ENCODE measurements at places on chromosomes 5 and 9.

DNA sequence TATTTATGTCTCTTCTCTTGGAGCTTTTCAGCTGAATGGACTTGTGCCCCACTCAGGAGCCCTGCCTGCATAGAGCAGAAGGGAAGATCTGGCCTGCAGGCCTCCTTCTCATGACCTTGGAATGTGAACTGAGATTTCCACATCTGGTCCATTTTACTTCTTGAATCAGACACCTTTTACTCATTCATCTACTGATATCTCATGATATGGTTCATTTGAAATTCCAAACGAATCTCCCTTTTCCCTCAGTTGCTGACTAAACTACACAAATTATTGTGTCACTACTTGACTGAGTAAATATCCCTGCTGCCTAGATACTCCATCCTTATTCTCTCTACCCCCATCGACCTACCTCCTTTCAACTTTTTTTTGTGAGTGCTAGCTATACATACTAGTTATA lies 138.7 kb downstream of the PLCXD3 start:
- DNase-seq: peak; percentile 33

DNA sequence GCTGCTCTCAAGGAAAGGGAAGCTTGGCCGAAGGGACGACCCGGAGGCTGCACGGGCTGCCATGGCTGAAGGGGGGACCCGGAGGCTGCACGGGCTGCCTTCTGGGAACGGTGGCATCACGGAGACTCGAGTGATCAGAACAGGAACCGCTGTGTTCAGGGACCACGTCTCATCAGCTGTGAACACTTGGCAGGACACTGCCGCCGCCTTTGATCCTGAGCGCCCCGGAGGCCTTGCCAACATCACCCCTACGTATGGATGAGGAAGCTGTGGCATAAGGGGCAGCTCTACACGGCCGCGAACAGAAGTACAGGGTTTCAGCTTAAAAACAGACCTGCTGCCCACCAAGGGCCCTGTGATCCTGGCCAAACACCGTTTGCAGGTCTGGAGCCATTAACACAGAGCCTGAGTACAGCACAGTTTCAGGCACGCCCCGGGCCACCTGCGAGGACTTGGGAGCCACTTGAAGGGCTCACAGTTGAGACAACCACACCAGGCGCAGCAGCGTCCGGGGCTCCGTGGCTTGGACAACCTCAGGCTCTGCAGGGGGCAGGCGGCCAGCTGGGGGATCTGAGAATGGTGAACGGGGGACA lies 23.9 kb upstream of the TERT start:
- no peak for DNase-seq

DNA sequence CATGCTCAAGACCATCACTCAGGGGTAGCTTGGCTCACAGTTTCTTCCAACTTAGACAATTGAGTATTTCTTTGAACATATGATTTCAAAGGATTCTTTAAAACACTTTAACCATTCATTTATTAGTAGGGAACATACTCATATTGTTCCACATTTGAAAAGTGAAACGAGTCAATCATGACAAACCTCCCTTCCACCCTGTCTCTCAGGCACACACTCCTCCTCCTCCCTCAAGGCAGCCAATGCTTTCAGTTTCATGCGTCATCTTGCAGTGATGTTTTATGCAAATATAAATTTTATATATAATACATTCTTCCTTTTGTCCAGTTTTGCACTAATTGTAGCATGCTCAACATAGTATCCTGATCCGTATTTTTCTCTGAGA lies 126.0 kb upstream of the BOD1 start:
- no peak for DNase-seq

DNA sequence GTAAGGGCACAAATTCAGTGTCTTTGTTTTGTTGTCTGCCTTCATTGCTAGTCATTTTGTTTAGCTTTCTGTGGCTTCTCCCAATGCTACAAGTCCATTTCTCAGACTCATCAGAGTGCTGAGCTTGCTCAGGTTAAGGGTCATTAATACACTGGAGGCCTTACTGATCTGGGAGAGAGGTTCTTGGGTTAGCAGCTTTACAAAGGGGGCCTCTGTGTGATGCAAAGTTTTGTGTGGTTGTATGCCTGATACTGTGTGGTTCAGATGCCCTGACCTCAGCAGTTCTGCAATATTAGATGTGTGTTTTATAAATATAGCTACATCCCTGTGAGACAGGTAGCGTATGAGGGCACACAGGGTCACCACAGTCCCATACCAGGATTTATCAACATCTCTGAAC lies 34.8 kb upstream of the SMARCA2 start:
- DNase-seq: no peak

DNA sequence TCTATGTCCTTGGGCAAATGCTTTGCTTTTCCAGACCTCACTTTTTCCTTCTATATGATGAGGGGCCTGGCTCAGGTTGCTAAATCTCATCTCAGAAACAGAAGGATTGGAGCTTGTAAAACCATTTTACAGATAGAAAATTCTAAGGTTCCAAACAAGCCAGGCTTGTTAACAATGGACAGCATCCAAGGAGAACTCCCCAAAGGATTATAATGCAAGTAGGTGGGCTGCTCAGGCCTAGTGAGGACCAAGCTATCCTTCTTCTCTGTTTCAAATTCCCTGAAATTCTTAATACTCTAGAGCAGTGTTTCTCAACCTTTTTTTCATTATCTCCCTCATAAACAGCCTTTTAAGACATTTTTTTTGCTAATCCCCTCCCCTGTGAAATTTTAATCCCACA lies 269.8 kb downstream of the TMEM38B start:
- DNase-seq: no peak

DNA sequence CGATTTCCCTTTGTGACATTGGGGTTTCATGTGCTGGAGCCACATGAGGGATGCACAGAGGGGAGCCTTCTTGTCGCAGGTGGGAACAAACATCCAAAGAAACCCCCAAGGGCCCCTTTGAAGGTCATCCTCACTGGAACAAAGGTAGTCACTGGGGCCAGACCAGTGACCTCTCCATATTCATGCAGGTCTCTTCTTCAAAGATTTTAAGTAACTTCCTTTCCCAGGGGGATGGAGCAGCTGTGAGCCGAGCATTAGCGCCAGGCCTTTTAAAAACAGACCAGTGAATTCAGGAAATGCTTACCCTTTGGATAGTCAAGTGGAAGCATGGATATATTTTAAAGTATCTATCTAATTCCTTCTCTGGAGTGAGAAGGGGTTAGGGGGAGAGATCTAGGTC lies 33.0 kb downstream of the DAPK1 start:
- no peak for DNase-seq

- no peak for DNase-seq
These were observed 511.9 kb downstream of the CCDC171 start for GRCh38 chr9:16064771-16065170.

- no peak for DNase-seq
These were observed 88.3 kb downstream of the PIK3R1 start for GRCh38 chr5:68303754-68304420.

DNA sequence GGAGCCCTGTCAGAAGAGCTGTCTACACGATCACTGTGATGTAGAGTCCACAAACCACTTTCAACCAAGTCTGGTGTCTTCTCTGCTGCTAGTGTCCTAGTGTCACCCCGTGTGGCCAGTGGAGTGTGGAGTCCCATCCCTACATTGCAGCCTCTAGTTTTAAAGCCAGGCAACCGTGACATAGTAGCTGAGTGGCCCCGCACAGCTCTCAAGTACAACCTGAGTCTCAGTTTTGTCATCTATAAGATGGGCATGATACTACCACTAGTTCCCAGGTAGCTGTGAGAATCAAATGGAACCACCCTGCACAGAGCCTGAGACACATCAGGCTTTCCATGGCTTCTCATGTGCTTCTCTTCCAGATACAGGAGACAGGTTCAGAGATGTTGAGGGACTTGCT lies 43.2 kb upstream of the AKNA start:
- no peak for DNase-seq

DNA sequence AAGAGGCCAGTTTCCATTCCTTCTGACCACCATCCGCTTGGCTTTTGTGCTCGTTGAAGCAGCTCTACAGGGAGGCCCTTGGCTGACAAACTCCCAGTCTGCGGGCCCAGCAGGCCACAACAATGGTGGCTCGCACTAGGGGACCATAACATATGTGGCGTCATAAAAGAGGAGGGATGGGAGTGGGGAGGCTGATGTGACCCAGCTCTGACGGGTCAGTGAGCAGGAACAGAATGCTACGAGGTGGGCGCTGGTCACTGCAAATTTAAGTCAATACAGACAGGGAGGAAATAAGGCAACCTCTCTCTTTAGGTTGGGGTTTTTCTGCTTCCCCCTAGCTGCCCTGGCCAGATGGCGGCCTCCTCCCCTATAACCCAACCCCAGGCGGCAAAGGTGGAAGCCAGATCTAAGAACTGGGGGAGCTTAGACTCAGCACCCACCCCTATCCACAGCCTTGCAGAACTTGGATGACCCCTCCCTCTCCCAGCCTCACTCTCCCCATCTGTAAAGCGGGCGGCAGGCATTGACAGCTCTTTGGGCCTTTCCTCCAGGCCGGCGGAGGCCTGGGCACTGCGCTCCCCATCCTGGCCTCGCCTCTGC lies 778 bp downstream of the FRRS1L start:
- no peak for DNase-seq

GRCh38 chr9:89000371-89000781 lies 9.1 kb downstream of the S1PR3 start:
- DNase-seq: no peak

- DNase-seq: no peak
These were observed 30.3 kb downstream of the CAST start for GRCh38 chr5:96692441-96692840.

- no peak for DNase-seq
These were observed 350.0 kb upstream of the ISL1 start for GRCh38 chr5:51033215-51033614.

All from A549 (cell line).